Effector memory CD4-positive, alpha-beta T cell (primary cell): ENCODE measurements at places on chromosomes 4 and X.

DNA sequence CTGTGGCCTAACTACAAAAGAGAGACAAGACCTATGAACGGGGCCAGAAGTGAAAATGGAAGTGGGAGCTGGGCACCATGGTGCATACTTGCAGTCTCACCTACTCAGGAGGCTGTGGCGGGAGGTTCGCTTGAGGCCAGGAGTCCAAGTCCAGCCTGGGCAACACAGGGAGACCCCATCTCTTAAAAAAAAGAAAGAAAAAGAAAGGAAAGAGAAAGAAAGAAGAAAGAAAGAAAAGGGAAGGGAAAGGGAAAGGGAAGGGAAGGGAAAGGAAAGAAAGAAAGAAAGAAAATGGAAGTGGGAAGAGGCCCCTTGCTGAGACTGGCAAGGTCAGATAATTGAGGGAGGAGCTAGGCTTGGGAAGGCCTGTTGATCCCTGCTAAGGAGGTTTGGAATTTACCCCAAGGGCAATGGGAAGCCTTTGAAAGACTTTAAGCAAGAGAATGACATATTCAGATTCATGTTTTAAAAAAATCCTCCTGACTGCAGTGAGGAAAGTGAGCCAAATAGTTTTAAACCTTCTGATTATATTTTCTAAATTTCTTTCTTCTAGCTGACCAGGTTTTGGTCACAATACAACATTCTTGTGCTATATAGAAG lies 17.7 kb upstream of the HERC5 start:
- DNase-seq: no peak
- no peak overlapping the region for H3K27ac ChIP-seq
- H3K36me3 ChIP-seq: peaks cover 29% of the 10 kb centered on the region
- no peak overlapping the region for H3K4me3 ChIP-seq
- H3K4me1 ChIP-seq: no peaks in the 10 kb centered on the region

DNA sequence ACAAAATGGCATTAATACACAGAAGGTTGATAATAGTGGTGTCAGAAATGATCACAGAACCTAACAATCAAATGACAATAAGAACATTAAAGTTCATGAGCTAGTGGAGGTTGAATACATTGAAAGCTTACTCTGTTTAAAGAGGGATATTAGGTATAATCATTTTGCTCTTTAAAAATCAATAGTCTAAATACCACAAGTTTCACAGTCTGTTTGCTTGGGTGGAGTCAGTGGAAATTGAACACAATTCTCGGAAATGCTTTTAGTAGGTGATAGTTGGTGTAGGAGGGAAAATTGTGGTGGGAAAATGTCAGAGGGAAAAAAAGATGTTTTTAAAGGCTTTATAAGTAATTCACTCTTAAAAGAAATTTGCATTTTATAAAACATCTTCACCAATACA lies 197.1 kb downstream of the GLUD2 start:
- no peak for DNase-seq
- H3K4me1 ChIP-seq: no peaks in the 10 kb centered on the region
- H3K27ac ChIP-seq: no peak overlapping the region
- no peak overlapping the region for H3K4me3 ChIP-seq

- H3K36me3 ChIP-seq: no peaks in the 10 kb centered on the region
- DNase-seq: no peak
- no peak overlapping the region for H3K27ac ChIP-seq
Observed at GRCh38 chr4:27986476-27986875, 1125.8 kb downstream of the STIM2 start.

- H3K4me3 ChIP-seq: peak overlapping the region; percentile 76
- H3K27me3 ChIP-seq: no peaks in the 10 kb centered on the region
- peak; percentile 3 for DNase-seq
- H3K4me1 ChIP-seq: peaks cover 15% of the 10 kb centered on the region
- peak overlapping the region; percentile 80 for H3K27ac ChIP-seq
- H3K36me3 ChIP-seq: no peaks in the 10 kb centered on the region
Observed at GRCh38 chr4:109434007-109434971, 674 bp downstream of the SEC24B start.

- no peaks in the 10 kb centered on the region for H3K4me1 ChIP-seq
- H3K27ac ChIP-seq: no peak overlapping the region
- no peak overlapping the region for H3K4me3 ChIP-seq
- no peak for DNase-seq
Observed at GRCh38 chr4:6033381-6033780, 15.2 kb upstream of the C4orf50 start.

DNA sequence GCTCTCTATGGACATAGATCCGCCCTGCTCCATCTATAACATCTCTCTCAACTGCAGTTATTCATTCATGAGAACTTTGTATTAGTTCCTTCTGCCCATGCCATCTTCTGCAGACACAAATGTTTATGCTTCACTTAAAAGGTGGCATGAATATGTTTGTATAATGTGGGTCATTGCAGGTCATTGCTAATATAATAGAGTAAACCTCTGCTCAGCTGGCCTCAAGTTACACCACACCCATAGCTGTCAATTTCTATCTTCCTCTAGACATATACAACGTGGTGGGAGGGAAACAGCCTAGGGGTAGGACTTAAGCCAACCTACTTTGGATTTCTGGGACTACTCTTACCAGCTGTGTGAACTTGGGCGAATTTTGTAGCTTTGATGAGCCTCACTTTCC lies 129.8 kb downstream of the ATXN3L start:
- no peaks in the 10 kb centered on the region for H3K27me3 ChIP-seq
- DNase-seq: no peak
- H3K4me1 ChIP-seq: no peaks in the 10 kb centered on the region
- H3K27ac ChIP-seq: no peak overlapping the region
- H3K36me3 ChIP-seq: no peaks in the 10 kb centered on the region

DNA sequence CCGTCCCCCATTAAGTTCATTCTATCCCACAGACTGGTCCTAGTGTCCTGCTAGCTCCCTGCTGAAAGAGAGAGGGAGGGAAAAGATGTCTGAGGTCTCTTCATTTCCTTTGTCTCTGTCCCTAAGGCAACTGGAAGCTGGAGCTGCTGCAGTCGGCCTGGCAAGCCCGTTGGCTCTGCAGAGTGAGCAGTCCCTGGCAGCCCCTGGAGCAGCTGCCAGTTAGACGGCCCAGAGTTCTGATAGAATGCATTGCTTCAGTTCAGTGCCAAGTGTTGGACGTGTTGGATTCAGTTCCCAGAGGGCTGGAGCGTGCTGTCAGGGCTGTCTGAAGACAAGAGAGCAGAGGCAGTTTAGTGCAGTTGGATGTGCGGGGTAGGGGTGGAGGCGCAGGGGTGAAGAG lies 975 bp downstream of the KCNE5 start:
- no peaks in the 10 kb centered on the region for H3K27me3 ChIP-seq
- no peaks in the 10 kb centered on the region for H3K4me1 ChIP-seq
- H3K4me3 ChIP-seq: no peak overlapping the region
- H3K27ac ChIP-seq: no peak overlapping the region
- no peak for DNase-seq
- H3K36me3 ChIP-seq: no peaks in the 10 kb centered on the region

DNA sequence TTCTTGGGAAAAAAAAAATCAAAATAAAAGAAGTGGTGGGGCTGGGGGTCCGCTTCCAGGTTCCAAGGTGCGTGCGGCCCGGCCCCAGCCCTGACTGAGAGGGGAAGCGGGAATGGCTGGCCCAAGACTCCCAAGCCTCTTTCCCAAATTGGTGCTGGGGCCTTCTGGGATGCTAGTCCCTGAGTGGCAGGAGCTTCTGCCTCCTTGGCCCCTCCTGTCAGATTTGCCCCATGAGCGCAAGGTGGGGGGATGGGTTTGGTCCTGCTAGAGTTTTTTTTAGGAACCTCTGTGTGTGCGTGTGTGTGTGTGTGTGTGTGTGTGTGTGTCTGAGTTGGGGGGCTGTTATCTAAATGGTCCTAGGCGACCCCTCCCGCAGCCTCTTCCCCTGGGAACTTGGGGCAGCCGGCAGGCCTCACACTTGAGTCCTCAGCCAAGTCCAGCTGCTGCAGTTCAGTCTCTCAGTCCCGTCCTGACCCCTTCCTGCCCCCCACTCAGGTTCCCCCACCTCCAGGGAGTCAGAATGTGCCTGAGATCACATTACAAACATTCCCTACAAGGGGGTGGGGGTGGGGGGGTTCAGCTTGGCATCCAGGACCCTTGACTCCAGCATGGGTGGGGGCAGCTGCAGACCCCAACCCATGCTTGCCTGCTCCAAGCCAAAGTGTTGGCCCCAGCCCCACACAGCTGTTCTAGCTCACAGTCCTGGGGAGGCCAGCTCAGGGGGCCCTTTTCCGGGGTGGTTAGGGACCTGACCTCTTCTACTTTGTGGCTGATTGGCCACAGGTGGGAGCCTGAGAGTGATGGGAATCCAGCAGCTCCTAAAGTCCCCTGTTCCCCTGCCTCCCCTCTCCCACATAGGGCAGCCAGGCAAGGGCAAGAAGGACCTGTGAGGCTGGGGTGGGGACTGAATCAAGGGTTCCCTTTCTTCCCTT lies 4.0 kb downstream of the EFNB1 start:
- no peaks in the 10 kb centered on the region for H3K27me3 ChIP-seq
- no peak for DNase-seq
- H3K4me3 ChIP-seq: no peak overlapping the region

GRCh38 chr4:166991006-166991561 lies 243.2 kb downstream of the SPOCK3 start:
- no peak for DNase-seq
- no peaks in the 10 kb centered on the region for H3K4me1 ChIP-seq
- no peaks in the 10 kb centered on the region for H3K36me3 ChIP-seq
- H3K27me3 ChIP-seq: no peaks in the 10 kb centered on the region

DNA sequence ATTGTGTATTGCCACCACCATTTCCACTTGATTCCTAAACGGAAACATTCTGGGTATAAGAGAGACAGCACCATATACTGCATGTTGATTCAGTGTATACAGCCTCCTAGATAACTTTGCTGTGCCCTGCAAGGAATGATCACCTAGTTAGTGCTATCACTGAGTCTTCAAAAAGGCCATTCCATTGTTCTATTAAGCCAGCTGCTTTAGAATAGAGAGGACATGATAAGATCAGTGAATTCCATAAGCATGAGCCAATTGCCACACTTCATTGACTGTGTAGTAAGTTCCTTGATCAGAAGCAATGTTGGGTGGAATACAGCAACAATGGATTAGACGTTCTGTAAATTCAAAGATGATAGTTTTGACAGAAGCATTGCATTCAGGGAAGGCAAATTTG lies 1047.3 kb downstream of the PCDH18 start:
- no peak overlapping the region for H3K4me3 ChIP-seq
- no peaks in the 10 kb centered on the region for H3K36me3 ChIP-seq
- no peaks in the 10 kb centered on the region for H3K27me3 ChIP-seq
- no peak overlapping the region for H3K27ac ChIP-seq

GRCh38 chr4:20698382-20698781 lies 1.9 kb upstream of the PACRGL start:
- peaks cover 9% of the 10 kb centered on the region for H3K4me1 ChIP-seq
- H3K36me3 ChIP-seq: no peaks in the 10 kb centered on the region
- H3K27me3 ChIP-seq: no peaks in the 10 kb centered on the region
- DNase-seq: no peak

DNA sequence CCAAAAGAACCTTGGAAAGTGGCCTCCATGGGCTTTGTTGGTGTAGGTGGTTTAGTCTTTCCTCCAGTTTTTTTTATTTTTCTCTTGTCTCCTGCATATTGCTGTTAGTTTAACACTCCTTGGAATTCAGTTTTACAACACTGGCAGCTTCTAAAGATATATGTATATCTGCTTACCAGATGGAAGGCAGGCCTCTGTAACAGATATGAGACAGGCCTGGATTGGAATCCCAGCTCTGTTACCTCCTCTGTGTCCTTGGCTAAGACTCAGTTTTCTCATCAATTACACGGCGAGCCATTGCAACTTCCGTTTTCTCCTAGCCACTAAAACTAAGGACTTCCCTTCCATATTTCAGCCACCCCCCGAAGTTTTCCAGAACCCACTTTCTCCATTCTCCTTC lies 133.4 kb upstream of the SMAD1 start:
- no peaks in the 10 kb centered on the region for H3K4me1 ChIP-seq
- DNase-seq: no peak
- H3K4me3 ChIP-seq: no peak overlapping the region
- H3K36me3 ChIP-seq: no peaks in the 10 kb centered on the region
- no peaks in the 10 kb centered on the region for H3K27me3 ChIP-seq

DNA sequence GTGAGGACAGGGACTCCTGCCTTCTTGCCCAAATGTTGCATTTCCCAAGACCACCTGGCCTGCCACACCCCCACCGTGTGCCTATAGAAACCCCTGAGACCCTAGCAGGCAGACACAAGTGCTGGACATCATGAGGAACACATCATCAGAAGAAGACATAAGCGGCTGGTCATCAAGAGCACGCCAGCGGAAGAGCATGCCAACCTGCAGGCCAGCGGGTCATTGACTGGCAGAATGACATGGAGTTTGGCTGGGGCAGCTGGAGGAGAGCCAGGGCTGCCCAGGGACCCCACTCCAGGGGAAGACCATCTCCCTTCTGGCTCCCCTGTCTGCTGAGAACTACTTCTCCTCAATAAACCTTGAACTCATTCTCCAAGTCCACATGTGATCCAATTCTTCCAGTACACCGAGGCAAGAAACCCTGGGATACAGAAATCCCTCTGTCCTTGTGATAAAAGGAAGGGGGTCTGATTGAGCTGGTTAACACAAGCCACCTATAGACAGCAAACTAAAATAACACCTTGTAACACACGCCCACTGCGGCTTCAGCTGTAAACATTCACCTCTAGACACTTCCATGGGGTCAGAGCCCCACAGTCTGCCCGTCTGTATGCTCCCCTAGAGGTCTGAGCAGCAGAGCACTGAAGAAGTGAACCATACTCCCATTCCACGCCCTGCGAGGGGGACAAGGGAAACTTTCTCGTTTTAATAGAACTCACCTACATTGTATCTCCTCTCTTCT lies 164.8 kb upstream of the EMCN start:
- H3K36me3 ChIP-seq: no peaks in the 10 kb centered on the region
- no peaks in the 10 kb centered on the region for H3K27me3 ChIP-seq
- no peaks in the 10 kb centered on the region for H3K4me1 ChIP-seq
- DNase-seq: no peak
- no peak overlapping the region for H3K4me3 ChIP-seq
- H3K27ac ChIP-seq: no peak overlapping the region

DNA sequence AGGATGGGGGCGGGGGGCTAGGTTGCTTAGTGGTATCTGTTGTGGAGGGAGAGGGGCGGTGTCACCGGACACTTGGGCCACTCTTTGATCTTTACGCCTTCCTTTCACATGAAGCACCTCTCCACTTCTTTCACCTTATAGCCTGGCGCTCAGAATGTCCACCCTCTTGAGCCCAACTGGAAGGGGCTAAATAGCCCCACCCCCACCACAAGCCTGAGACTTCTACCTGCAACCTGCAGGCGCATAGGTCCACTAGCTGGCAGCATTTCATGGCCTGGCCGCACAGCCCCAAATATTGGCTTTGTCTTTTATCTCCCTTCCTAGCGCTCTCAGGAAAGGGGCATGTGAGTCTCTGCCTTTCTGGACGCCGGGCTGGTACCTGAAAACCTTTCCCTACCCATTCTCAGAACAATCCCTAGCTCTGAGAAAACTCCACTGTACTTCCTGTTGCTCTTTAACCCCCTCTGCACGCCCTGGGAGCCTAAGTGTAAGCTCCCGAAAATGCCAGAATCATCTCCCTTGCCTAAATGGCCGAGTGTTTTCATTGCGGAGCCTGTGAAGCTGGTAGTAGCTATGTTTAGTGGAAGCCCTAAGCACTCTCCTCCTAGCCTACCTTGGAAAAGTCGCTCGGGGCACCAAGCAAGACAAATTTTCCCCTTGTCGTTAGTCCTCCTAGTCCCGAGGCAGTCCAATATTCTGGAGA lies 1.2 kb upstream of the TRPC5 start:
- no peak for DNase-seq
- H3K27me3 ChIP-seq: no peaks in the 10 kb centered on the region
- no peak overlapping the region for H3K4me3 ChIP-seq
- H3K36me3 ChIP-seq: no peaks in the 10 kb centered on the region
- no peak overlapping the region for H3K27ac ChIP-seq
- no peaks in the 10 kb centered on the region for H3K4me1 ChIP-seq
